ENCODE measurements at places on chromosomes 6 and 20. TPM values are rescaled to one million over a fixed set of nuclear protein-coding genes. Genes with fewer than 3 reads are reported as not detected.
A peak's percentile ranks its signal among the peaks of the same experiment; 100 is the strongest.

SLC35D3 gene
- total RNA-seq = 0.57 TPM

GRCh38 chr6:156427345-156427744 is 349.8 kb upstream of the ARID1B start:
- H3K27me3 ChIP-seq = no peaks in the 10 kb centered on the region
- no peaks in the 10 kb centered on the region for H3K4me1 ChIP-seq
- H3K36me3 ChIP-seq = no peaks in the 10 kb centered on the region
- DNase-seq = no peak
- H3K27ac ChIP-seq = no peak overlapping the region
- no peak overlapping the region for H3K4me3 ChIP-seq

GRCh38 chr20:10676518-10676917 is 2.7 kb upstream of the JAG1 start:
- H3K36me3 ChIP-seq = no peaks in the 10 kb centered on the region
- no peaks in the 10 kb centered on the region for H3K4me1 ChIP-seq
- H3K27me3 ChIP-seq = no peaks in the 10 kb centered on the region
- H3K27ac ChIP-seq = no peak overlapping the region
- DNase-seq = no peak

FNDC1 gene
- total RNA-seq = 0.30 TPM

CALHM5 gene
- 0.17 TPM for total RNA-seq

DNA sequence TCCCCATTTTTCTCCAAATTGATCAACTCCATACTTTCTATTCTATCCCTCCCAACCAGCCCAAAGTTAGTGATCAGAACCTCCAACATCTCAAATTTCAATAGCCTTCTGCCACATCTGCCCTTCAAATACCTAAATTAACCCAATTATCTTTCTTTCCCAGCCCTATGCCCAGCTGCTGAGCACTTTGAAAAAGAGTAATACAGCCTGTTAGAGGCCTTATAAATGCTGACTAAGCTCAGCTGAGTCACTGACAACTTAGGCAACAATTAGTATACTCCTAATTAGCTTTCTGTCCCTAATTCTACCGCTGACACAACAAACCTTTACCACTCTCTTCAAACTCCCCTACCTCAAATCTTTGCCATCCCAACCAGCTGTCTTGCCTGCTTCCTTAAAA is 23.5 kb downstream of the RUNX2 start:
- no peak overlapping the region for H3K27ac ChIP-seq
- peaks cover 2% of the 10 kb centered on the region for H3K4me1 ChIP-seq
- no peak overlapping the region for H3K4me3 ChIP-seq
- no peaks in the 10 kb centered on the region for H3K27me3 ChIP-seq

GRCh38 chr6:36823421-36824096 is 15.7 kb downstream of the CPNE5 start:
- DNase-seq = no peak
- no peaks in the 10 kb centered on the region for H3K27me3 ChIP-seq
- no peak overlapping the region for H3K27ac ChIP-seq
- no peaks in the 10 kb centered on the region for H3K4me1 ChIP-seq
- no peak overlapping the region for H3K4me3 ChIP-seq

GRCh38 chr6:30322527-30323501 is 3.9 kb upstream of the TRIM39 start:
- peak overlapping the region; percentile 48 for H3K4me3 ChIP-seq
- peaks cover 6% of the 10 kb centered on the region for H3K4me1 ChIP-seq
- DNase-seq = no peak

- no peaks in the 10 kb centered on the region for H3K36me3 ChIP-seq
- DNase-seq = no peak
- no peaks in the 10 kb centered on the region for H3K4me1 ChIP-seq
- no peak overlapping the region for H3K4me3 ChIP-seq
These were observed 72.7 kb upstream of the SLCO4A1 start for GRCh38 chr20:62569615-62570014.

- H3K27me3 ChIP-seq = peaks cover 63% of the 10 kb centered on the region
- no peak for DNase-seq
- H3K4me1 ChIP-seq = peaks cover 16% of the 10 kb centered on the region
These were observed 36.9 kb upstream of the CCDC167 start for GRCh38 chr6:37536491-37537190.

HLA-DPA1 gene
- 6.2 TPM for total RNA-seq

CST5 gene
- not detected for total RNA-seq

GRCh38 chr6:87382861-87383260 is 24.9 kb upstream of the CFAP206 start:
- no peak for DNase-seq
- no peak overlapping the region for H3K4me3 ChIP-seq
- no peaks in the 10 kb centered on the region for H3K36me3 ChIP-seq
- no peaks in the 10 kb centered on the region for H3K4me1 ChIP-seq
- no peak overlapping the region for H3K27ac ChIP-seq

LAMP5 gene
- total RNA-seq = 0.31 TPM

IPCEF1 gene
- total RNA-seq = 0.44 TPM

GRCh38 chr6:100181309-100181708 is 187.3 kb upstream of the MCHR2 start:
- H3K4me1 ChIP-seq = peaks cover 3% of the 10 kb centered on the region
- DNase-seq = no peak
- no peak overlapping the region for H3K27ac ChIP-seq

DNA sequence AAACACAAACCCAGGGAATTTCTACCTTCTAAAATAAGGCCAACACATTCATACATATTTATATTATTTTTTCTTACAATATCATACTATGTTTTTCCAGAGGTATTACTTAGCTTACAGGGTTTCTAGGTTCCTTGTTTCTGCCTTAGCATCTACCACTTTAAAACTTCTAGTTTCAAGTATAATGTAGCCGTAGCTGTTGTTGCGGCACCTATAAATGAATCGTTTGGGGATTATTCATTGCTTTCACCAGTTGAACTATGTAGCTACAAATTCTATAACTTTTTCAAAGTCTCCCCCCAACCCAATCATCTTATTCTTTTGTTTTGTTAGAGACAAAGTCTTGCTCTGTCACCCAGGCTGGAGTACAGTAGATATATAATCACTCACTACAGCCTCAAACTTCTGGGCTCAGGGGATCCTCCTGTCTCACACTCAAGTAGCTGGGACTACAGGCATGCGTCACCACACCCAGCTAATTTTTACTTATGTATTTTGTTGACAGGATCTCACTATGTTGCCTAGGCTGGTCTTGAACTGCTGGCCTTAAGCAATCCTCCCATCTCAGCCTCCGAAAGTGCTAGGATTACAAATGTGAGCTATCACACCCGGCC is 43.9 kb downstream of the TNFAIP3 start:
- no peak overlapping the region for H3K4me3 ChIP-seq
- no peak overlapping the region for H3K27ac ChIP-seq
- no peaks in the 10 kb centered on the region for H3K27me3 ChIP-seq
- DNase-seq = no peak

GRCh38 chr6:140485740-140486449 is 1111.4 kb upstream of the CITED2 start:
- no peaks in the 10 kb centered on the region for H3K36me3 ChIP-seq
- no peak for DNase-seq
- H3K27ac ChIP-seq = no peak overlapping the region
- no peaks in the 10 kb centered on the region for H3K4me1 ChIP-seq
- H3K4me3 ChIP-seq = no peak overlapping the region

DNA sequence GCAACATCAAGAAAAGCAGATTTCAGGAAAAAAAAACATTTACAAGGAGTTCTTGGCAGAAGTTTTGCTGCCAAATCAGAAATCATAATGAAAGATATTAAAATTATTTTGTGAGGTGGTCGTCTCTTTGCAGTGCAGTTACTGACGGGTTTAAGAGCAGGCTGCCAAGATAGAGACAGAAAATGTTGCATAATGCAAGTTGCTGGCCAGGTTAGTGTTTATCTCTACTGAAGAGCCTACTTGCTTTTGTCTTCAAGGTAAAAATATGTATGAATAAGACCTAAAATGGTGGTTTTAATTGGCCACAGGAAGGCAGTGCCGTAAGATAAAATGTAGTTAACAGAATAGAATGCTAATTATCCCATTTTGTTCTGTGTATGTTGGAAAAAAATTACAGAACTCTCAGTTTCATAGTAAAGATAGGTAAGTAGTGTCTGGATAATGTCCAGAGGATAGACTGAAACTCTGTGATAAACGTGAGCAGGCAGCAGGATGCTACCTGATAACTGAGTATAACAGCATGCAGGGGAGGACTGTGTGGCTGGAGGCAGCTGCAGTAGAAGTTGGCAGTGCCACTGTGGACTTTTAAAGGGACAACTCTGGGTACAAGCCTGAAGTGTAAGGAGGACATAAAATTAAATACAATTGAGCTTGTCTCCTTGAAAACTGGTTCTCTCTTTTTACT is 13.9 kb downstream of the FOXO3 start:
- H3K27ac ChIP-seq = no peak overlapping the region
- H3K36me3 ChIP-seq = no peaks in the 10 kb centered on the region
- no peak overlapping the region for H3K4me3 ChIP-seq
- no peaks in the 10 kb centered on the region for H3K4me1 ChIP-seq
- DNase-seq = no peak

- no peak overlapping the region for H3K4me3 ChIP-seq
- H3K36me3 ChIP-seq = no peaks in the 10 kb centered on the region
- H3K27me3 ChIP-seq = no peaks in the 10 kb centered on the region
- DNase-seq = no peak
- no peaks in the 10 kb centered on the region for H3K4me1 ChIP-seq
- no peak overlapping the region for H3K27ac ChIP-seq
These were observed 35.7 kb upstream of the ARID1B start for GRCh38 chr6:156741287-156742073.

GRCh38 chr6:137286368-137286767 is 67.2 kb upstream of the IFNGR1 start:
- H3K27ac ChIP-seq = no peak overlapping the region
- no peaks in the 10 kb centered on the region for H3K27me3 ChIP-seq
- H3K4me1 ChIP-seq = no peaks in the 10 kb centered on the region
- no peak overlapping the region for H3K4me3 ChIP-seq
- no peaks in the 10 kb centered on the region for H3K36me3 ChIP-seq

SLC22A16 gene
- total RNA-seq = not detected

GRCh38 chr20:45507011-45507820 is 8.2 kb downstream of the SPINT3 start:
- no peak overlapping the region for H3K27ac ChIP-seq
- H3K4me3 ChIP-seq = no peak overlapping the region
- H3K4me1 ChIP-seq = no peaks in the 10 kb centered on the region
- no peaks in the 10 kb centered on the region for H3K27me3 ChIP-seq
- DNase-seq = no peak
- H3K36me3 ChIP-seq = no peaks in the 10 kb centered on the region

- no peaks in the 10 kb centered on the region for H3K36me3 ChIP-seq
- no peaks in the 10 kb centered on the region for H3K27me3 ChIP-seq
- H3K4me3 ChIP-seq = no peak overlapping the region
- no peak for DNase-seq
- H3K27ac ChIP-seq = no peak overlapping the region
These were observed 34.3 kb downstream of the FNDC1 start for GRCh38 chr6:159203304-159204005.

GRCh38 chr6:3090013-3090412 is 21.7 kb downstream of the RIPK1 start:
- H3K27ac ChIP-seq = no peak overlapping the region
- no peaks in the 10 kb centered on the region for H3K4me1 ChIP-seq
- H3K27me3 ChIP-seq = no peaks in the 10 kb centered on the region
- H3K4me3 ChIP-seq = peak overlapping the region; percentile 3
- no peak for DNase-seq
- H3K36me3 ChIP-seq = peaks cover 15% of the 10 kb centered on the region

DNA sequence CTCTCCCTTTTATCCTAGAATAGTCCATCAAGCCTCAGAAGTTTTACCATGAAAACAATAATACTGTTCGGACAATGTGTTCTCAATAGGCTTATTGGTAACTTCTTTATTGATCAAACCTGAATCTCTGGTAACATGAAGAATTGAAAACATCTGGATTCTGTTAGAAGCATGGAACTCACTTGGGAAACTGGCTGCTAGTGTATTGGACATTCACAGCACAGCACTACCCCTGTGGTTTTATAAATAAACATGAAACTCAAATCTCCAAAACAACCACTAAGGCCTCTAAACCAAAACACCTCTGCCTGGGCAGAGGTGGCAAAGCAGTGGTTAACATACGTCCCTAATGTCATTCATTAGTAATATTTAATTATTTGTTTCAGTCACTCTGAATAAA is 157.6 kb upstream of the KCNQ5 start:
- H3K4me1 ChIP-seq = no peaks in the 10 kb centered on the region
- no peak for DNase-seq
- H3K36me3 ChIP-seq = no peaks in the 10 kb centered on the region

All from H1 (cell line).